GM03348 (cell line): ENCODE measurements at places on chromosomes 1 and 21.

GRCh38 chr1:153465811-153466636 is 5.6 kb upstream of the S100A7 start:
- DNase-seq: peak; percentile 75

DNA sequence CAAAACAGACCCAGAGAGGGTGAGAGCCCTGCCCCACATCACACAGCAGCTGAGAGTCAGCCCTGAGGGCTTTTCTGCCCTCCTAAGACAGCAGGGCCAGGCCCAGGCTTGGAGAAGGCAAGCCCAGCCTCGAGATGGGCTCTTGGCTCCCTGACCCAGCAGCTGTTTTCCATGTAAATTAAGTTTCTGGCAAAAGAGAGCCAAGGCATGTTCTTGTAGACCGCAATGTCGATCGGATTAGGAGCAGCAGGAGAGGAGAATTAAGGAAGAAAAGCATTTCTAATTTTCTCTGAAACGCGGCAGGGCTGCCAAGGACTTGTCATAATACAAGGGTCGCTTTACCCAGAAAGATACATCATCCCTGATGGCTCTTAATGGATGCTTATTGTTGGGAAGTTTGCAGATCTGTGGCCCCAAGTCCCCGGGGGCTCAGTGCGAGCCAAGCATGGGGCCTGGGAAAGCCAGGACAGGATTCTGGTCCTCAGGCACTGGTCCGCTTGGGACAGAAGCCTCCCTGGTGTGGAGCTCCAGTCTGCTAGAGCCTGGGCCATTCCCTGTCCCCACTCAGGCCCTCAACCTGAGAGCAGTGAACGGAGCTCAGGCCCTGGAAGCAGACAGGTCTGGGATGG is 62.8 kb downstream of the DMRTB1 start:
- DNase-seq: peak; percentile 66

GRCh38 chr1:103063921-103064320 is 44.4 kb downstream of the COL11A1 start:
- DNase-seq: no peak

DNA sequence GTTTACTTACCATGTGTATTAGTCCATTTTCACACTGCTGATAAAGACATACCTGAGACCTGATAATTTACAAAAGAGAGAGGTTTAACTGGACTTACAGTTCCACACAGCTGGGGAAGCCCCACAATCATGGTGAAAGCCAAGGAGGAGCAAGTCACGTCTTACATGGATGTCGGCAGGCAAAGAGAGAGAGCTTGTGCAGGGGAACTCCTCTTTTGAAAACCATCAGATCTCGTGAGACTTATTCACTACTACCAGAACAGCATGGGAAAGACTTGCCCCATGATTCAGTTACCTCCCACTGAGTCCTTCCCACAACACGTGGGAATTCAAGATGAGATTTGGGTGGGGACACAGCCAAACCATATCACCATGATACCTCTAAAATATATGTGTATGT is 39.3 kb upstream of the ERRFI1 start:
- DNase-seq: no peak

- DNase-seq: peak; percentile 49
These were observed 112.3 kb downstream of the AK5 start for GRCh38 chr1:77394166-77394565.

GRCh38 chr1:37448691-37449417 is 25.5 kb upstream of the ZC3H12A start:
- no peak for DNase-seq

DNA sequence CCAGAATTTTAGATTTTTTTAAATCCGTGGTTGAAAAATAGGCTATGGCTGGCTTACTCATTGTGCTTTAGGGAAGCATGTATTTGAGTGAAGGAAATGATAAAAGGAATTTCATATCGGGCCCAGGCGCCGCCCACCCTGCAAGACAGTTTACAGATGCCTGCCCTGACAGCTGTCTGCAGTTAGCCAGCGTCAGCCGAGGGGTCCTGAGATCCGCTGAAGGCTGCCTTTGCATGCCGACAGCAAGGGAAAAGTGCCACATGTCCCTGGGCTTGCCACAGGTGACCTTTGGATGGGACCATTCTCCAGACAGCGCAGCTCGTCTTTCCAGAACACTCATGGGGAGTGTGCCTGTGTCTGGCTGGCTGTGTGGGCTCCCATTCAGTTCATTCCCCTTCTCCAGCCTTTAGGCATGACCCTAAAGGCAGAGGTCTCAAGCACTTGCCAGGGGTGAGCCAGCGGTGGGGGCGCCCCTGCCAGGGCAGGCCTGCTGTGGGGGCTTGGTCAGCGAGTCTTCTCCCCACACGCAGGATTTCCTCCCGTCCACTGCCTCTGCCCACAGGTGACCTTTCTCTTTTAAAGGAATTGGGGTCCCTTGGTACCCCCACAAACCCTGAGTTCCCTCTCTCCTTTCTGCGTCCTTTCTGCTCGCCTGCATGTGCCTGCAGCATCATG is 46.1 kb upstream of the TRAPPC10 start:
- DNase-seq: no peak

DNA sequence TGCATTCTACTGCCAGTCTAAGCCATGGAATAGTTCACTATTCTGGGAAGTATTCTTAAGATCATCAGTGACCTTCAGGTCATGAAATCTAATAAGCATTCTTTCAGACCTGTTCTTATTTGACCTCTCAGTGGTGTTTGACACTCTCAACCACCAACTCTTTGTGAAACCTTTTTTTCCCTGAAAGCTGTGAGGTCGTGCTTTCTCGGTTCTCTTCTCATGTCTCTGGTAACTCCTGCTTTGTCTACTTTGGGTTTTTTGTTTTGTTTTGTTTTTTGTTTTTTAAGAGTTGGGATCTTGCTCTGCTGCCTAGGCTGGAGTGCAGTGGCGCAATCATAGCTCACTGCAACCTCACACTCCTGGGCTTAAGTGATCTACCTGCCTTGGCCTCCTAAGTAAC is 56.3 kb downstream of the POU2F1 start:
- no peak for DNase-seq

- peak; percentile 20 for DNase-seq
These were observed 21.2 kb downstream of the ZNF697 start for GRCh38 chr1:119626841-119627240.

GRCh38 chr1:73659136-73659535 is 538.8 kb downstream of the LRRIQ3 start:
- DNase-seq: no peak

DNA sequence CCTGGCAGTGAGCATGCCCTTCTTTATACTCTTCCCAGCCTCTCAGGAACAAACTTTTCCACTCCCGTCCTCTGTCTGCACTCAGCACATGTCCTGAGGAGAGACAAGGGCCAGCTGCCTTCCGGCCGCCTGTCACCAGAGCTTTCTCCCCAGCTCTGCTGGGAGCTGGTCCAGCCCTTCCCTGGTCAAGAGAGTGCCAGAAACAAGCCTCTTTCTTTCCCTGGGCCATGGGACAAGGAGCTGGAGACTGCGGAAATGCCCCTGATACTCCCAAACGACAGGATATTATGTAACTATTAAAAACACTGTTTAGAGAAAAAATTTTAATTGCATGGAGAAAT is 10.4 kb downstream of the LAMB3 start:
- DNase-seq: peak; percentile 35

- peak; percentile 68 for DNase-seq
These were observed 14.5 kb upstream of the CPT2 start for GRCh38 chr1:53182111-53182593.

DNA sequence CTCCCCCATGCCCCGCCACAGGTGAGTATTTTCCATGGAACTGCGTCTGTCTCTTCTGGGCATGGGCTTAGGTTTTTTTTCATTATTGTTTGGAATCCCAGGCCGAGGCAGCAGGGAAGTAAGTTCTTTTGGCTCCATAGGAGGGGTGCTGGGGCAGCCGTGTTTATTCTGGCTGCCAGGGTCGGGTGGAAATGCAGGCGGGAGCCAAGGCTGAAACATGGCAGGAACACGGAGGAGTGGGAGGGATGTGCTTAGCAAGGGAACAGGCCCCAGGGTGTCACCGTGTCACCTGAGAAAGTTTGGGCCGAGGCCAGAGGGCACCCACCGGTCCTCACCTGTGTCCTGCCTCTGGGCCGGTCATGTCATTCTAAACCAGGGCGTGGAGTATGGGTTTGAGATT is 4.5 kb upstream of the DHRS3 start:
- no peak for DNase-seq

DNA sequence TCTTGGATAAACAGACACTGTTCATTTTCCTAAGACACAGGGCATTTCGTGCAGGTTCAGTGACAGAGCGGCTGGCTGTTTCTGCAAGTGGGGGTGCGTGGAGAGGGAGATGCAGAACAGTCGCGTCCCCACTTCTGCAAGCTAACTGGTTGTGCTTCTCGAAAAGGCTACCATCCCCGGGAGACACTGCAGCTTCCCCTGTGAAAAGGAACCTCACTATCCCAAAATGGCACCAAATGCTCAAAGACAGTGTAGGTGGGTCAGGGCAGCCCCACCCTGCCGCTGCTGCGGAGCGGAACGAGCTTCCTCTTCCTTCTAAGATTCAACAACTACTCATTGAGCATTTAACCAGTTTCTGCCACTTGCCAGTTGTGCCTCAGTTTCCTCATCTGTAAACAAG is 19.2 kb upstream of the BACE2 start:
- no peak for DNase-seq

DNA sequence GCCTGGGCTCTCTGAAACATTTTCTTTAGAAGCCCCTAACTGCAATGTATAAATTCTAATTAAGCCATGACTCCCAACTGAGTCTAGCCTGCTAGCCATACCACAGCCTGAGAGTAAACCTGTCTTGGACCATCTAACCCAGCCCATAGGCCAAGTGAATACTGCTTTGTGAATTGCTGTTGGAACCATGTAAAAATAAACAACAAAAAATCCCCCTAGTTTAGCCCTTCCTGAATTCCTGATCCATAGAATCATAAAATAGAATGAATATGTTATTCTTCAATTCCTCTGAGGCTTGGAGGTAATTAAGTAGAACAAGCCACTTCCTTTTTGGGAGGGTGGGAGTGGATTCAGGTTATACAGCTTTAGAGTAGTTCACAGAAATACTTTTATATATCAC is 1496.4 kb downstream of the MRPL39 start:
- no peak for DNase-seq

- no peak for DNase-seq
These were observed 18.1 kb downstream of the NAV1 start for GRCh38 chr1:201556841-201557571.

- DNase-seq: no peak
These were observed 14.4 kb upstream of the VPS26C start for GRCh38 chr21:37281579-37281978.

DNA sequence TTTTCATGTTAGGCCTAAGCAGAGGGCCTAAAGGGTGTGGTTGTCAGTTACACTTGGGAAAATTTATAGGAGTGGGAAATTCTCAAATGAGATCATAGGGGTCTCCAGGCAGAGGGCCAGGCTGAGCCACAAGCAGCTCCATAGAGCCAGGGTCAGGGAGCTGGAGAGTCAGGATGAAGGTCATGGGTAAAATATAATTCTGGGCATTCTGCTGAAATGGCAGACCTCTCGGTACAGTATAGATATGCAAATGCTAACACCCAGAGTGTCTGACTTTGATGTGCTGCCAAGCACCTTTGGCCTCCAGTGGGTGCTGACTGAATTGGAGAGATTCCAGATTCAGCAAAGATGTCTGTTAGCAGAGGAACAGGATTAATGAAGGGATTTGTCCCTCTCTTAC is 40.1 kb downstream of the DNM3 start:
- no peak for DNase-seq

- peak; percentile 76 for DNase-seq
These were observed 669 bp downstream of the XPR1 start for GRCh38 chr1:180632326-180633056.

GRCh38 chr1:179034720-179035119 is 9.0 kb downstream of the FAM20B start:
- DNase-seq: no peak

DNA sequence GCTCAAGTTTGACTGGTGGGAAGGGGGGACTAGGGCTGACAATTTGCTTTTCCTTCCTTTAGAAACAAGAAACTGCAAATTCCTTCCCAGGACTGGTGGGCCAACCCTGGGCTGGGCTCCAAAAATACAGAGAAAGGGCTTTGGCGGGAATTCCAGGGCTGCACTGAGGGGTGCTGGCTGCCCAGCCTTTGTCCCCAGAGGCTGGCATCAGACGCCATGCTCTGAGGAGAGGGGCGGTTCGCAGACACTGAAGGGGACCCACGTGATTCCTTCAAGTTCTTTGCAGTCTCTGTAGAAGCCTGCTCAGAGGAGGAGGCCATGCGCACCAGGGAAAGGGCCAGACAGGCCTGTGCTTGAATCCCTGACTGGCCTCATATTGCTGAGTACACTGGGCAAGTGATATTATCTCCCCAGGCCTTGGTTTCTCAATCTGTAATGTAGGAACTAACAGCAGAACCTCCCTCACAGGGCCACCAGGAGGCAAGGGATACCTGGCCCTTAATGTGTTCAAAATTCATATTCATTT is 119.5 kb downstream of the EPHB2 start:
- DNase-seq: no peak
